ENCODE measurements at places on chromosomes 13 and 19.
A peak's percentile ranks its signal among the peaks of the same experiment; 100 is the strongest.

- no peak for DNase-seq
Measured at GRCh38 chr13:75478659-75479058, 3.3 kb downstream of the TBC1D4 start.

GRCh38 chr19:4362831-4363545, 19.6 kb downstream of the MPND start:
- DNase-seq = peak; percentile 49

DNA sequence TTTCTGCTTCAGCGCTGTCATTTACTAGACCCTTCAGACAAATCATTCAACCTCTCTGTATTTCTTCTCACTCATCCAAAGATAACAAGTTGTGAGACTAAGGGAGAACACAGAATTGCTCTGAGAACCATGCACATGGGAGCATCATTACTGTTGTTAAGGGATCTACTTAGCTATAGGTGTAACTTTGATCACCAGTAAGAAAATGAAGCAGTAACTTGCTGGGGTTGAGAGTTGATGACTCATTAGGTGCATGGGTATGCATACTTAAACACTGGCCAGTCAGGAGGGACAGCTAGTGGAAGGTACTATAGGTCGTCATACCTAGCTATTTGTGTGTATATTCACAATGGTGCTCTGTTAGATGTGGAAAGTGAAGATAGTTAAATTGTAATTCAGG, 61.5 kb downstream of the B3GLCT start:
- no peak for DNase-seq

DNA sequence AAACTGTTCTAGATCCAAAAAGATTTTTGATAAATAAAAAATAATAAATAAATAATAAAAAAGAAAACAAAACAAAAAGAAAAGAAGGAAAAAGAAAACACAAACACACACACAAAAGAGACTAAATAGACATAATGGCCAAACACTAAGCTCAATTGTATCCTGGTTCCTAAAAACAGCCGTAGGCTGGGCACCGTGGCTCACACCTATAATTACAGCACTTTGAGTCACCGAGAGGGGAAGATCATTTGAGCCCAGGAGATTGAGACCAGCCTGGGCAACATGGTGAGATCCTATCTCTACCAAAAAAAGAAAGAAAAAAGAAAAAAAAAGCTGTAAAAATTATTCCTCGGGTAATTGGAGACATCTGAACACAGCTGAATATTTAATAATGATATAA, 8.9 kb downstream of the ETHE1 start:
- no peak for DNase-seq

- DNase-seq = no peak
Measured at GRCh38 chr13:104900191-104900817, 1635.2 kb downstream of the EFNB2 start.

DNA sequence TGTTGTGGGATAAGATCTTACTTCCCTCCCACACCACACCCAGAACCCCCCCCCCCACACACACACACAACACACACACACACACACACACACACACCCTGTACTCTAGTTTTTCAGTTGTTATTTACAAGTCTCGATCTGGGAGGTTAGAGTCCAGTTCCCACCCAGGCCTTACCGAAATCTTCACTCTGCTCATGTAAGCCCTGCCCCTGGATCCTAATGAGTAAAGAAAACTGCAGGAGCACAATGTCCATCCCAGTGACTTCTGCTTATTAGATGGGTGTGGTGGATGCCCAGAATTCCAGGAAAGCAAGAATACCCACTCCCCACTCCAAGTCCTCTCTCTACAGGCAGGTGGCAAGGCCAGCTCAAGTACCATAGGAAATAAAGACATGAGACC, 23.0 kb downstream of the STARD13 start:
- DNase-seq = no peak

DNA sequence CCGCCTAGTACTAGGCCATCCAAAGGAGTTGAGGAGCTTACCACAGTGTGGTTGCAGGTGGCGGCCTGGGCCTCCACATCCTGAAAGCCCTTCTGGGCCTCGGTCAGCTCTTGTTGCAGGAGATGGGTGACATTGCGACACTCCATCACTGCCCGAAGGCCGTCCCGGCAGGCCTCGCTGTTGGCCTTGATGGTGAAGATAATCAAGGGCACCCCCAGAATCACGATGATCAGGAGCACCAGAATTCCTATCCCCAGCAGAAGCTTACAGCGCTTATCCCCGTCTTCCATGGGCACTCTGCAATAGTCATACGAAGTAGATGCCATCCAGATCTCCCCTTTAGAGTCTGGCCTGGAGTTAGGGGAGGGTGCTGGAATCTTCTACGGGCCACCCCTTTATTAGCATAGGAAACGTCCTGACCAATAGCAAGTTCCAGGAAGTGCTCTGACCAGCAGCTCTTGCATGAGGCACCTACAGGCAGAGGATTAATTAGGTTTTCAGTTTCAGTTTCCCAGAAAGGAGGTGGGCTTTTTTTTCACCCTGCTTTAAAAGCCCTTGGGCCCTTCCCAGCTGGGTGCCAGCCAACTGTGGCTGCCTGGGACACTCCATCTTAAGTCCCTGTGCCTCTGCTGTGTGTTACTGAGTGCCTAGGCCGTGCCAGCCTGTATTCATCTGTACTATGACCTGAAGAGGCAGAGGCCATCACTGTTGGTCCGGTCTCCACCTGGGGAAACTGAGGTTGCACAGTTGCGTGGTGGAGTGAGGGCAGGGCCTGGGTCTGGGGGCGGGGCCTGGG, at the start of gene BST2:
BST2 (minus strand) TSS at position 381 of the 796 bp plus-strand sequence; CDS start at position 326, 55 bp downstream.
- peak; percentile 74 for DNase-seq

- DNase-seq = no peak
Measured at GRCh38 chr13:22486490-22486889, 694.3 kb upstream of the SGCG start.

DNA sequence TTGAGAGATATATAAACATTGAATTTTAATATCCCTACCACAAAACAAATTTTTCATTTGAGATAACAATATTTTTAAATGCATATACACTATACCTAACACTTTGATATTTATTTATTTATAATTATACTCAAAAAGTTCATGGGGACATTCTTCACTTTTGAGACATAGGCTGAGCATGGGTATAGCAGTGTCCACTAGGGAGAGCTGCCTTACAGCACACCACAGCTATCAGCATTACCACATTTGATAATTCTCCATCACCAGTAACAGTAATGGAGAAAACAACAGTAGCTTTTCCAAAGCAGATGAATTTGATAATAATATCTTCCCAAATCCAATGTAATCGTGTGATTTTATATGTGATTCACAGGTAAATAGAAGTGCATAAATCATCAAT, 626.1 kb downstream of the DACH1 start:
- DNase-seq = peak; percentile 16

GRCh38 chr13:97431171-97431764, 2.7 kb upstream of the RAP2A start:
- no peak for DNase-seq

GRCh38 chr13:26026211-26026610, 25.6 kb downstream of the SHISA2 start:
- DNase-seq = no peak

DNA sequence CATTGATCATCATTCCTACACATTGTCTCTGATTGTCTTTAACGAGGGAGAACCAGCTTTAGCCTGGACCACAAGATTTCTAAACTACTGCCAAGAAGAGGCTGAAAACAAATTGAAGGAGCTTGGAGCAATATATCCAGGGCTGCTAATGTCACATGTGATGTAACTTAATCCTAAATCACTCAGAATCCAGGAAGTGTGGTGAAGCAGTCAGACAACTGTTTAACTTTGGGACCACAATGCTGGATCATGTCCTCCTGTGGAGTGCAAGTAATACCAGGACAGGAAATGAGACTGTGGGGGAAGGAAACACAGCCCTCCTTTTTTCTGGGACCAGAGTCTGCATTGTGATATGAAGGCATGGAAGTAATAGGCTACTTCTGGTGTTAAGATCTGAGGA, 430.2 kb downstream of the KCTD12 start:
- DNase-seq = no peak

- no peak for DNase-seq
Measured at GRCh38 chr19:18290302-18291018, 9.0 kb upstream of the JUND start.

DNA sequence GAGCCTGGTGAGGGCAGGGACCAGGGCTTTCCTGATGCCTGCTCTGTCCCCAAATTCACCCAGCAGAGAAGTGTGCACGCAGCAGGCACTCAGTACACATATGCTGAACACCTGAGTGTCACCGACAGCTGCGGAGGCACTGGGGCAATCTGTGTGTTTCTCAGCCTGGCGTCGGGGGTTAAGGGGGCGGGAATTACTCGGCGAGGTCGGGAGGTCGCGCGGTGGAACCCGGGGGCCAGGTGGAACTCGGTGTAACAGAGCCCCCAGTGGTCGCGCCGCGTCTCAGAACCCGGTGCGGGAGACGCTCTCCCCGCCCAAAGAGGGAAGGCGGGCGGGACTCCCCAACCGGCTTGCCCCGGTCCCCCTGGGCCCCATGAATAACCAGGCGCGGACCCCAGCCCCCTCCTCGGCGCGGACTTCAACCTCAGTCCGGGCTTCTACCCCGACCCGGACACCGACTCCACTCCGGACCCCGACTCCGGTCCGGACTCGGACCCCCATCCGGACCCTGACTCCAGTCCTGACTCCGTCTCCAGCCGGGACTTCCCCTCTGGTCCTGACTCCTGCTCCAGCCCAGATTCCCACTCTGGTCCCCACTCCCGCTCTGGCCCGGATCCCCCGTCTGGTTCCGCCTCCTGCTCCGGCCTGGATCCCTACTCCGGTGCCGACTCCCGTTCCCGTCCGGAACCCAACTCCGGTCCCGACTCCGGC, at the start of gene SELENOV:
SELENOV (plus strand) TSS at position 300 of the 711 bp plus-strand sequence; CDS start at position 374, 74 bp downstream.
- peak; percentile 59 for DNase-seq

DNA sequence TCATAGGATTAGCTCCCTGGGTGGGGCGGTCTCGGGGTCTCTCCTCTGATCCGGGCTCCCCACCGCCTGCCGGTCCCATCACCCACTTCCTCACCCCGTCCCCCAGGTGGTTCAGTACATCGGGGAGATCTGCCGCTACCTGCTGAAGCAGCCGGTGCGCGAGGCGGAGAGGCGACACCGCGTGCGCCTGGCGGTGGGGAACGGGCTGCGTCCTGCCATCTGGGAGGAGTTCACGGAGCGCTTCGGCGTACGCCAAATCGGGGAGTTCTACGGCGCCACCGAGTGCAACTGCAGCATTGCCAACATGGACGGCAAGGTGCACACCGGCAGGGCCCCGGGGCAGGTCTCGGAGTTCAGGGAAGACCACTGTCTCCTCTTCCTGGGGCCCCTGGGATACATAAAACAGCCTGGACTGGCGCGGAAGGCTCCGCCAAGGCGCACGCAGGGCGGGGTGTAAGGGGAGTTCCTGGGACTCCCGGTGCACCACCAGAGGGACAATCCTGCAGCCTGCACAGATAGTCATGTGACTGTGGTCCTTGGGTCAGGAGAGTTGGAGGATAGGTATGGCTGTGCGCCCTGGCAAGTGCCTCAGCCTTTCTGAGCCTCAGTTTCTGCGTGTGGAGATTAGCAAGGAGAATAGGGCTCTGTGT, 14.2 kb upstream of the PGLS start:
- no peak for DNase-seq

- DNase-seq = no peak
Measured at GRCh38 chr13:106121173-106121754, 414.2 kb downstream of the EFNB2 start.

- DNase-seq = no peak
Measured at GRCh38 chr19:14383661-14384555, 2.7 kb downstream of the ADGRE5 start.

- DNase-seq = no peak
Measured at GRCh38 chr19:13289295-13289694, 139.1 kb downstream of the IER2 start.
